NCI-H1436 treated with DMSO at 0.1 percent for 48 hours (cell line): ENCODE measurements at places on chromosomes 11 and 22.

DNA sequence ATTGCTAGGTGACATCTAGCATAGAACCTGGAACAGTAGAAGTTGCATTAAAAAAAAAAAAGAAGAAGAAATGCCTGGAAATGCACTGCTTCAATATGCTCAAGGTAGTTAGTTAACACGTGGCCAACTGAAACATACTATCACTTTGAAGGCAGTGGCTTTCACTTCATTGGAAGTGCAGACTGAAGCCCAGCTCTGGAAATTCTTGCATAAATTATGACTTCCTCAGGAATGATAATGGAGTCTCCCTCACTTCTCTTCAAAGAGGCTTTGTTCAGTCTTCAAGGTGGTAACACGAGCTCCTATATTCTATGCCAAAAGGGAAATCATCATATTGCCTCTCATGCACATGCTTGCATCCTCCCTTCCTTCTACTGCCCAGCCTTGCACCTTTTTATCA, 715.9 kb upstream of the API5 start:
- DNase-seq = no peak

DNA sequence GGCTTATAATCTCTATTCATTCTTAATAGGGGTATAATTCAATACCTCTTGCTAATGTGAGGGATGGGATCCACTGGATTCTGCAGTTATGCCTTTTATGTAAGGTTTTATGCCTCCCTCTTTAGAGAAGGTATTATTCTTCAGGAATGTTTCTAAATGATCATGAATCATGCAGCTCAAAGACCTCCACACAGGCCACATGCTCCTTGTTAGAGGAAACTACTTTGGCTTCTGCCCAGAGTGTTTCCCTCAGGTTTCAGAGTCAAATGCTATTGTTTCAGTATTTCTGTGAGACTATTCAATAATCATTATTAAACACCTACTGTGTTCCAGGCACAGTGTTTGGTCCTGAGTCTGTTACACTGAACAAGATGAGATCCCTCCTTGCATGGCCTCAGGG, 115.9 kb downstream of the RAB38 start:
- no peak for DNase-seq

GRCh38 chr11:413120-414081, 1.4 kb downstream of the SIGIRR start:
- no peak for DNase-seq

- no peak for DNase-seq
These were observed 3.0 kb upstream of the LGR4 start for GRCh38 chr11:27475622-27476021.

- no peak for DNase-seq
These were observed 139.6 kb downstream of the TRPC6 start for GRCh38 chr11:101444164-101444563.

DNA sequence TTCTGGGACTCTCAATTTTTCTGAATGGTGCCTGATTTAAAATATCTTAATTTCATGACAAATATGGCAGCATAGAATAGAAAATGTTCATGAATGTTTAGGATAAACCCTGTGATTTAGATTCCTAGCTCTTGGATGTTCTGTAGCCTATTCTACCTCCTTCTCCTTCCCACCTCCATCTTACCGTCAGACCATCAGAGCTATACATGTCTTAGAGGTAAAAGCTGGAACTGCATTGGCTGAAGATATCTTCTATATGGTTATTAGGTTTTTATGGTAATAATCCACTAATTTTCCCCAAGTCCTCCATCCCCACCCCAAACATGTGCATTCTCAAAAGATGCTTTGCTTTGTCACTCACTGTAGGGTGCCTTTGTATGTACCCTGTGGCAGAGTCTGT, 46.9 kb upstream of the CSTF3 start:
- DNase-seq = no peak

DNA sequence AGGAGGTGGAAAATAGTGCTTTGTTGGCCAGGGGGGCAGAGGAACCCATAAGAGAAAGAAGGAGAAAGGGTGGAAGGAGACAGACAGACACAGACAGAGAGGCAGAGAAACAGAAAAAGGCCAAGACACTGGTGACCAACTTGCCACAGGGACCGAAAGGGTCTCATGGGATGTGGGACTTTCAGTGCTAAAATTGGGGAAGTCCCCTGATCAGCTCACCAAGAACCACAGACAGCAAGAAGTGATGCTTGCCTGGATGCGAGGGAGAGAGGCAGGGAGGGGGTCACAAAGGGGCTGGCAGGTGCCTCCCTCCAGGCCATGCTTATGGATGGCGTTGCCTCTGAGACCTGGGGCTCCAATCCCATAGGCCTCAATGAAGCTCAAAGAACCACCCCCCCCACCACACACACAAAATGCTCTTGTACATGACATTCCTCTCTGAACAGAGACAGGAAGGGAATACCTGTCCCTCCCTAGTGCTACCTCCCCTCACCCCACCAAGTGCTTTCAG, 413.4 kb downstream of the MN1 start:
- DNase-seq = no peak

DNA sequence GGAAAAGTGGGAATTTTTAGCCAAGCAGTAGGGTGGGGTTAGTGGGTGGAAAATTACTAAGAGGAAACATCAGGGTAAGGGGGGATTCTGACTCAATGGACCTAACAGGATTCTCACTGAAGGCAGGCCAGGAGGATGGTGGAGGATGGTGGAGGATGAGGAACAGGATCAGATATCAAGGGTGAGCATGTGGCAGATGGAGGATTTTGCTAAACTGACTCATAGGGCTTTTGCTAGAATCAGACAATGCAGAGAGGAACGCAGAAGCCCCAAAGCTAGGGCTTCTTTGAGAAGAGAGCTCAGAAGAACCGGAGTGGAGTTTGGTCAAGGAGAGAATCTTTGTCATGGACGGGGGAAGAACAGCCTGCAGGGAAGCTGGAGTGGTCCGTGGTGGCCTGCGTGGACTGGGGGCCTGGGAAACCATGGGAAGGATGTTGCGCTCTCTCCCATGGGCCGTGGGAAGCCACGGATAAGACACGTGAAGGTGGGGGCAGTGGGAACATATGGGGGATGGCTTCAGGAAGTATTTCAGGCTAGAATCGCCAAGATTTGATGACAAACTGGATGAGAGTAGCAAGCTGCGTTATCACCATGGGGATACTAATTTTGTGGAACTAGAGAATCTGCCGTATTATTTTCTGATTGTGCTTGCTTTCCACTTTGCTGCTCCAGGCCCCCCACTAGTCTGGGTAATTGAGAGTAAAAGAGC, 165.2 kb downstream of the LDLRAD3 start:
- no peak for DNase-seq

DNA sequence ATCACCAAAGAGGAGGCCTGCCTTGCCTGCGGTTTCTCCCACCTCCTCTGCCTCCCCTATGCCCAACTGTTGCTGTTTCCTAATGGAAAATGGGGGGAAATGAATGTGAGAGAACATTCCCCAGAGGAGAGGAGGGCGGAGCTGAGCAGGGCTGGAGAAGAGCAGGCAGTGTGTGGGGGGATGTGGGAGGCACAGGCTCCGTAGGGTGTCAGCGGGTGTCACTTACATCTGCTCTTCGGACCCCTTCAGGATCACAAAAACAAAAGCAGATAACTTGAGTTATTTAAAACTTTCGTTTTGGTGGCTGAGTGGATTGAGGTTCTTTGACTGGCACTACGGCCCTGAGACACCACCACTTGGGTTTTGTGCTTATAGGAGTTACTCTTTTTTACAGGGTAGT, 93.8 kb downstream of the CEP164 start:
- DNase-seq = no peak

- no peak for DNase-seq
These were observed 2.6 kb upstream of the CHRM1 start for GRCh38 chr11:62923601-62924411.

DNA sequence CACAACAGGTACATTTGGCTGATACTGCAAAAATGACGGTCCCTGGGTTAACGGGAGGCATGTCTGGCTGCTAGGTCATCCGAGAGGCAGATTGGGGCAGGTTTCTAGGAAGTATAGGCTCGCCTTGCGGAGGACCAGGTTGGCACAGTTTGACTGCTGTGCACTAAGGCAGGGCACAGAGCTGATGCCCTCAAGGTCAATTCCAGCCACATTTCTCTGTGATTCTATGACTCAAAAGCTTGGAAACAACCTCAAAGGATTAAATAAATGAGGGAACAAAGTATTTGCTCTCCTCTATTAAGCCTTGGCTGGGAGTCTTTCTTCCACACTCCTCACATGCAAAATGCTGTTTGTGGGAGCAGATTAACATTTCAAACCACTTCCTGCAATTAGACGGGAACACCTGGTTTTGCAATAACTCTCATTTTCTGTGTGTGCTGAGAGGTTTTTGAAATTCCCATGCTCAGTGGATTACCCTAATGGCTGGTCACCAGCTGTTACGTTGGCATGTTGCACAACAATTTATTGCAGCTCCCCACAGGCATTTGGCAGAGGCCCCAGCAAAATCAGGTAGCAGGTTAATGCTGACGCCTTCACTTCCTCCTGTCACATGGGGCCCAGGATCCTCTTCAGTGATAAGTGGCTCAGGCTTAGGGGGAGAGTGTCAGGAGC, 61.0 kb upstream of the PLET1 start:
- no peak for DNase-seq

DNA sequence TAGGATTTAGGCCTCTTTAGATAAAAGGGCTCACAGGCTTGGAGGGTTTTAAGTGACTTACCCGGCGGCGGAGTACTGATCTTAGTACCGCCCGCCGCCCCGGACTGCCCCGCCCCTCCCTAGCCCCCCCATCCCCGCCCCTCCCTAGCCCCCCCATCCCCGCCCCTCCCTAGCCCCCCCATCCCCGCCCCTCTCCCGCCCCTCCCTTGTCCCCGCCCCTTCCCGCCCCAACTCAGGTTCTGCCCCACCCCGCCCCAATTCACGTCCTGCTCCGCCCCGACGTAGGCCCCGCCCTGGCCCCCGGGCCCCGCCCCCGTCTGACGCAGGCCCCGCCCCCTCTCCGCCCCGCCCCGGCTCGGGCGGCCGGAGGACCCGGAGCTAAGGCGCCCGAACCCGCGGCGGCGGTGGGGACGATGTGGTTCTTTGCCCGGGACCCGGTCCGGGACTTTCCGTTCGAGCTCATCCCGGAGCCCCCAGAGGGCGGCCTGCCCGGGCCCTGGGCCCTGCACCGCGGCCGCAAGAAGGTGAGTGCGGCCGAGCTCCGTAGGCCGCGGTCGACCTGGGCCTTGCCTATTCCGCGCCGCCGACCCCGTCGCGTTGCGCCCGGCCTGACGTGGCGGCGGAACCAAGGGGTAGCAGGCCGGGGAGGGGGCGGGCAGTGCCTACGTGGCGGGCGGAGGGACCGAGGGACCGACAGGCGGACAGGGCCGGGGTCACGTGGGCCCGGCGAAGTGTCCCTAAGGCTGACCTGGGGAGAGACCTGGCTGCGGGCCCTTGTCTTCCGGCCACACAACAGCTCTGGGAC, at the start of gene SCYL1:
TSS of gene SCYL1 (plus strand) at position 343 of the 805 bp plus-strand sequence. CDS start at position 414, 71 bp downstream.
- no peak for DNase-seq

DNA sequence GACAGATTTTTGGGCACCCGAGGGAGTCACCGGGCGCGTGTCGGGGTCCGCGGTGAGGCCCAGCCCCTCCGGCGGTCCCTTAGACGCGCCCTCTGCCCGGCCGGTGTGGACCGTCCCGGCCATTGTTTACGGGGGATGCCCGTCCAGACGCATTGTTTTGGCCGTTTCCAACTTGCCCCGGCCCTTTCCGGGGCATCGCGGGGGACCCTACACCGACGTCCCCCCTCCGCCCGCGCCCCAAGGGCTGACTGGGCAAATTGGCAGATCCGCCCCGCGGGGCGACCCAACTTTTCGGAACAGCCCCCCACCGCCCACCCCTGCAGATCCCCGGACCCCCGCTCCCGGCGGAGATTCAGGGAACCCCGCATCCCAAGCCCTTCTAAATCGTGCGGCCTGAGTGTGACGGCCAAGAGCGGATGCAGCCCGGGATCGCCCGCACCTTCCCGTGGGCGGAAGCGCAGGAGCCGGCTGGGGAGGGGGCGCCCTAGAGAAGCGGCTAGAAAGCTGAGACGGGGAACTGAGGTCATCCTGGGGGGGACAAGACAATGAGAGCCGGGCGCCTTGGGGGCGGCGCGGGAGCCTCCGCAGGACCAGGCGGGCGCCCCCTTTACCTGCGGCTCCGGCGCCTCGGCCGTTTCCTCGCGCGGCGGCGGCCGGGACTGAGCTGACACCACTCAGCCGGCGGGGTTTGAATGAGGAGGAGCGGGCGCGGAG, 17.1 kb upstream of the CCT8L2 start:
- DNase-seq = no peak

DNA sequence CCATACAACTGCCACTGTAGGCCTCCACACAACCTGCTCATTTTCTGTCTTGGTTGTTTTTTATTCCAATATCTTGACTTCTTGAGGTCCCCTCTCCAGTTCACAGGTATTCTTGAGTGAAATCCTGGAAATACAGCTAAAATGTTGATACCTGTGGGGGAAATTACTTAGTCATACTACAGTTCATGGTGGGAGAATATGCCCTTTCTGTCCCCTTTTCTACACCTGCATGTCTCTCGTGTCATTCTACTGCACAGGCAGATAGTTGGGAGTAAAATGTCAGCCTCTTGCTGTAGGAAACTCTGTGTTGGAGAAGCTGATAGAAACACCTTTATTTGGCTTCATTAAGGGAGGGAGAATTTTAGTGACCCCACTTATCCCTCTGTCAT, 4.6 kb downstream of the OOSP4A start:
- no peak for DNase-seq

GRCh38 chr11:73189315-73189714, 28.8 kb upstream of the P2RY2 start:
- DNase-seq = no peak

- DNase-seq = no peak
These were observed 626.1 kb upstream of the ARHGAP42 start for GRCh38 chr11:100061006-100061405.

- DNase-seq = peak; percentile 81
These were observed 87.9 kb upstream of the SORL1-AS1 start for GRCh38 chr11:121540627-121541026.

GRCh38 chr11:122145715-122146274, 29.8 kb upstream of the BLID start:
- DNase-seq = no peak

DNA sequence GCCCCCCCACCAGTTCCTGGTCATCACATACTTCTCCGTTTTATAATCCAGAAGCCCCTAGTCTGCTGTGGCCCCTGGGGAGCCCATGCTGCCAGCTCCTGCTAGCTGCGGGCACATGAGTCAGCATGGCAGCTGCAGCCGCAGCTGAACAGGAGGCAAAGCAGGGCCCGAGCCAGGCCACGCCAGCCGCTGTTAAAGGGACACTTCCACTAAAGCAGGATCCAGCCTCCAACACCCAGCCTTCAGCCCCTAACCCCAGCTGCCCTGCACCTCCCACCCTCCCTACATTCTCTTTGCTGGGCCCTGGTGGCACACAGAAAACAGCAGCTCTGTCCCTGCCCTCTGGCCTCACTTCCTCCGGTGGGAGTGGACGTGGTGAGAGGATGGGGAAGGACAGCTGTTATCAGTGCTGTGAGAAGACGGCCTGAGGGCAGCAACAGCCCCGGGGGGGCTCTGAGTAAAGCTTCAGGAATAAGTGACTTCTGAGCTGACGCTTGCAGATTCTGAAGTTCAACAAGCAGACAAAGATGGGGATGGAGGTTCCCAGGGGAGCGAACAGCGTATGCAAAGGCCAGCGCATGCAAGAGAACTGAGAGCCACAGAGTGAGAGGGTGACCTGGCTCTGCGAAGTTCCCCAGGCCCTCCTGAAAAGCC, 688 bp upstream of the LRRC74B start:
- DNase-seq = no peak
